ENCODE measurements at places on chromosomes 5 and 9. TPM values are rescaled to one million over a fixed set of nuclear protein-coding genes. Genes with fewer than 3 reads are reported as not detected.

DNA sequence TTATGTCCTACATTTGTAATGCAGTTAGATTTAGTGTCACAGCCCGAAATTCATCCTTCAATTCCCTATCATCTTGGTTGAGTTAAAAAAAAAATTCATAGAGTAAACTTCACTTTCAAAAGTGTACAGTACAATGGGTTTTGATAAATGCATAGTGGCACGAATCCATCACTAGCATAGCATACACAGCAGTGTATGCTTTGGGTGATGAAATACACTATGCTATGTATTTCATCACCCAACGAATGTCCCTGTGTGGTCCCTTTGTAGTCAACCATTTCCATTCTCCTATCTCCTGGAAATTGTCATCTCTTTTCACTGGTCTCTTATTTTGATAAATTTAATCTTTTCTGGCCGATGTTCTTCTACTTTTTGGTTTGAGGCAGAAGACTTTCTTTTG, 129.4 kb upstream of the BASP1 start:
- no peak for DNase-seq

The TMEM252 gene
- not detected for total RNA-seq

DNA sequence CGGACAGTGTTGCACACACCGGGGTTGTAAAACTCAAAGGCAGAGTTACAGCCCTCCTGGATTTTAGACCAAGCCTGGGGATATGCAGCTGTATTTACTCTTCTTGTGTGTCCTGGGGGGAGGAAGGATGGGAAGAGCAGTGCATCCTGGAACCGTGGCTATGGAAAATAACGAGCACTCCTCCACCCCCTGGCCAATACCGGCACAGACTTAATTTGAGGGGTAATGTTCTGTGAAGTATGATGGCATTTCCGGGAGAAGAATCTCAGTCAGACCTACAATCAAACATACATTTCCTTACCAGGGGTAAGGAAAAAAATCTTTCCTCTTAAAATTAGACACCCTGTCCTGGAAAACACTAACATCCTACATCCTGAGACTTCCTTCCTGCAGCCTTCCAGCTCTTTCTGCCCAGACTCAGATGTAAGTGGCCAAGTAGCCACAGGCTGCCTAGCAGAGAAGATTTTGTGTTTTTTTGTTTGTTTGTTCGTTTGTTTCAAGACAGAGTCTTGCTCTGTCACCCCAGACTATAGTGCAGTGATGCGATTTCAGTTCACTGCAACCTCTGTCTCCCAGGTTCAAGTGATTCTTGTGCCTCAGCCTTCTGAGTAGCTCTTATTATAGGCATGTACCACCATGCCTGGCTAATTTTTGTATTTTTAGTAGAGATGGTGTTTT, 11.0 kb upstream of the ERMP1 start:
- DNase-seq, result no peak

DNA sequence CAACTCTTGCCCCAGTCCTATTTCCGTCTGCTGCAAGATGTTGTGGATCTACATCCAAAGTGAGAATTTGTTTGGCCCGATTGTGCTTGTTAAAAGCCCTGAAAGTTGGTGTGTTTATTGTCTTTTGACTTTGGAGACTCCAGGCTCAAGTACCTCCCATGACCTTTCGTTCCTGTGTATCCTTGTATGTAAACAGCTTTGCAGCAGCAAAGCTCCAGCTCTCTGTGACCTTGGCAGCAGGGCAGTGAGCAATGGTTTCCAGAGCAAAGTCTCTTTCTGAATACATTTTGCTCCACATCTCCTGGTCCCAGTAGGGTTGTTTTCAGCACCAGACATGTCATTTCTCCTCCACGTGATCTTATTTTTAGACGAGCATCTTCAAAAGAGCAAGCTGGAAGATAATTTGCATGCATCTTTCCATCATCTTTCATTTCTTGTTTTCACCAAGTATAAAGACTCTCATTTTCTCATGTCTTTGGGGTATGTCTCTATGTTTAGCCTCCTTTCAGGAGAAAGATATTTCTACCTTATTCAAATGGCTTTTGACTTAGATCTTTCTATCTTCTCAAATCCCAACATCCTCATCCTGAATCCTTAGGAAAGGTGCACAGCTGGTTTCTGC, 68.1 kb upstream of the ERCC6L2 start:
- no peak for DNase-seq

DNA sequence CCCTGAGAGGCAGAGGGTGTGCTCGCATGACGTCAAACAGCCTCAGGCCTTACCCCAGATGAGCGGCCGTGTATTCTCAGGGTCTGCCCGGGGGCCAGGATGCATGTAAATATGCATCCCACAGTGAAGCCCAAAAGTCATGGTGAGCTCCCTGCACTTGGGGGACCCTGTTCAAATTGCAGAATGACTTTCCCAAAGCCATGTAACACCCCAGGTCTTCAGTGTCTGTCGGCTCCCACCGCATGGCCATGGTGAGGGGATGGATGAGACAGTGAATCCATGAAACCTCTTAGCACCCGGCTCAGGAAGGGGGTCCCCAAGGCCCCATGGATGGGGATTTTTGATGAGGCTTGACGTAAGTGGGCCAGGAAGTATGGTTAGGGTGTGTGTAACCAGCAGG, 9.3 kb upstream of the COL5A1 start:
- no peak for DNase-seq

- DNase-seq, result no peak
Observed at GRCh38 chr5:1883120-1883924, 597 bp upstream of the IRX4 start.

DNA sequence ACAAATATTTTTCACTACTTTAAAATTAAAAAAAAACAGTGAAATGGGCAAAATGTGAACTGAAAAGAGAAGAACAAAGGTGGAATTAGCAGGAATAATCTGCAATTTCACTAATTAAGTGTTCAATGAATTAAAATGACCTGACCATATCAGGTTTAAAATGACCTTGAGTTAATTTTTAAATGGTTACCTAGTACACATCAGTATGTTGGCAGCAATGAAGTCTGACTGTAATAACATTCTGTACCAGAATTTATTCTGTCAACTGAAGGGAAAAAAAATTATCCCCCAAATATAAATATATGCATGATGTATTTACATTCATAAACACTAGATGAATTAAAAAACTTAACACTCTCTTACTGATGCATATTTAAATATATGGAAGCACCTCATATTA, 165.6 kb downstream of the RFX3 start:
- no peak for DNase-seq

DNA sequence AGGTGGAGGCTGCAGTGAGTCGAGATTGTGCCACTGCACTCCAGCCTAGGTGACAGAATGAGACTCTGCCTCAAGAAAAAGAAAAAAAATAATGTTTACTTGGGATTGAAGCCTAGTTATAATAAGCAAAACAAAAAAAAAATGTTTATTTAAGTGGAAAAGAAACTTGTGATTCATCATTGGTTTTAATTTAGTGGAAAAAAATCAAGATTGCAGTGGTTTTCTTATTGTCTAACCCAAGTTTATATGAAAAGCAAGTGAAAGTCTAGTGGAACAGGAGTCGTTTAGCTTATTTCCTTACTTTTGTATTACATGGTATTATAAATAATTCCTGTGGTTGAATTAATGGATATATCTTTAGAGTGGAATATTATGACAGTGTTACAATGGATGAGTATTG, 8.4 kb downstream of the CNOT8 start:
- no peak for DNase-seq

- peak; percentile 78 for DNase-seq
Observed at GRCh38 chr9:134597957-134598883, 43.4 kb upstream of the COL5A1 start.

Measured in esophagus muscularis mucosa (tissue), 4 donors.